ENCODE measurements at places on chromosomes 7 and 10. TPM values are rescaled to one million over a fixed set of nuclear protein-coding genes. Genes with fewer than 3 reads are reported as not detected.

The FAM25A gene
- total RNA-seq, result not detected

The DDC gene
- 0.96 TPM for total RNA-seq

The ZNF248 gene
- 3.8 TPM for total RNA-seq

The METTL2B gene
- total RNA-seq, result 20.4 TPM

The DNA2 gene
- total RNA-seq, result 10.5 TPM

The CFAP58 gene
- 0.12 TPM for total RNA-seq

The CALN1 gene
- total RNA-seq, result not detected

The ZNF22 gene
- total RNA-seq, result 3.2 TPM

The PBLD gene
- 3.0 TPM for total RNA-seq

The WNT2 gene
- 0.06 TPM for total RNA-seq
